CD4-positive, alpha-beta T cell treated with Interferon alpha-2 for 1 hour (primary cell): ENCODE measurements at places on chromosomes 1 and 21.

DNA sequence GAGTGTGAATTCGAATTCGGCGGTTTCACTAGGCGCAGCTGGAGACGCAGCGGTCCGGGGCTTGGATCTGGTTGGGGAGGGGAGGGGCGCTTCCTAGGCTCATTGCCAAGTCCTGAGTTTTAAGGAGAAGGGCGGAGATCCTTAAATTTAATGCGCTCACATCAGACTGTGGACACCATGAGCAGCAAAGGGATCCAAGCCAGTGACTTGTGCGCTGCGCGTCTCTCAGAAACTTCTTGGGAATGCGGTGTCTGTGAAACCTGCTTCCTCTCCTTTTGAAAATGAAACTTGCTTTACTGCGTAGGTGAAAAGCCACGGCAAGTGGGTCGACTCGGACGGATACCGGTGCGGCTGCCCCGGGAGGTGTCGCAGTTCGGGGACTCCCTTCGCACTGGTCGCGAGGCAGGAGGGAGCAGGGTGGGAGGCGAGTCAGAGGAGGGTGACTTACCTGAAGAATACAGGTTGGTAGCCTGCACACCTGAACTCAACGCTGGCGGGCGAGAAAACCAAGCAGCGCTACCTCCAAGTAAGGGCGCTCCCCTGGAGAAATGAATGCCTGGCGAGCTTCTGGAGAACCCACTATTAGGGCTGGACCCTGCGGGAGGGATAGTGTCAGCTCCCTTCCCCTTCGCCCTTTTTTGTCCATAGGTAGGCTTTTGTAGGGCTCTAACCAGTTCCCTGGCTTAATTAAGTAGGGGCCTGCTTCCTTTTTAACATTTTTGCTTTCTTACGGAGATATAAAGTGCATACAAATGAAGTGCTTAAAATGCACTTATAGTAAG, 992 bp downstream of the TENT5C start:
- DNase-seq = peak; percentile 70

GRCh38 chr1:107954126-107954525, 10.9 kb downstream of the VAV3 start:
- no peak for DNase-seq

GRCh38 chr21:45957981-45958600, 23.5 kb upstream of the COL6A1 start:
- no peak for DNase-seq

GRCh38 chr1:184284900-184285299, 101.9 kb upstream of the C1orf21 start:
- DNase-seq = no peak

- no peak for DNase-seq
Measured at GRCh38 chr1:154837034-154837671, 32.9 kb downstream of the KCNN3 start.

- no peak for DNase-seq
Measured at GRCh38 chr1:55702064-55702463, 486.9 kb upstream of the USP24 start.

DNA sequence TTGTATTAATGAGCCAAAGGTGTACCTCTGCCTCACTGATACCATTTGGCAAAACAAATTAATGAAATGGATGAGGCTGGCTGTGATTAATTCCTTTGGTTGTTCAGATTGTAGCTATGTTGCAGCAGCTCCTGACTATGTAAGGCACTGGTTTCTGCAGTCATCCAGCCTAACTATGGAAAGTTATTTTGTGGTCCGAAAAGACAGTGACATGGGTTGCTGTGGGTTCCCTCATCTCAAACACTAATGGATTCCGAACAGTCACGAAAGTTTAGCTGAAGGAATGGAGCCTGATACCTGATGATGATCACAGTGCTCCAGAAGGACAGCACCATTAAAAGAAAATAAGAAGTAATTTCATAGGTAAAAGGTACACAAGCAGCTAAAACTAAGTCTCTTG, 42.6 kb downstream of the WASF2 start:
- DNase-seq = no peak

- no peak for DNase-seq
Measured at GRCh38 chr1:34988147-34988546, 3.0 kb upstream of the TMEM35B start.

DNA sequence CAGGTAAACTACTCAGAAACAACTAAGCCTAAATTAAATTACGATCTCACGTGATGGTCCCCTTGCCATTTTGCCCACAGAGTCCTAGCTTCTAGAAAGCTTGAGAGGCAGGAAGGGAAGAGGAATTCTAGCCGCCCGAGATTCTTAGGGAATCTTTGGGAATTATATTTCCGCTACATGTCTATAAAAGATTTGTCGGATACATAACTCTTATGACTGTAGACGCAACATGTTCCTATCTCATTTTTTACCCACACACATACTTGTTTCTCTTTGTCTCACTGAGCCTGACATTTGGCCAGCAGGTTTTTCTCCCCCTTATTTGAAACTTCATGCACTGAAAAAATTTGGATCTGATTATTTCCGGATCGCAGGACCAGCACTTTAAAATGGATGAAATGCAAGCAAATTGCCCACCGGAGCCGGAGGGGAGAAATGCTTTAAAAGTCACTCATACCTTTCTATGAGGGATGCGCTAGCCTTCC, 5.5 kb downstream of the GLIS1 start:
- DNase-seq = no peak

DNA sequence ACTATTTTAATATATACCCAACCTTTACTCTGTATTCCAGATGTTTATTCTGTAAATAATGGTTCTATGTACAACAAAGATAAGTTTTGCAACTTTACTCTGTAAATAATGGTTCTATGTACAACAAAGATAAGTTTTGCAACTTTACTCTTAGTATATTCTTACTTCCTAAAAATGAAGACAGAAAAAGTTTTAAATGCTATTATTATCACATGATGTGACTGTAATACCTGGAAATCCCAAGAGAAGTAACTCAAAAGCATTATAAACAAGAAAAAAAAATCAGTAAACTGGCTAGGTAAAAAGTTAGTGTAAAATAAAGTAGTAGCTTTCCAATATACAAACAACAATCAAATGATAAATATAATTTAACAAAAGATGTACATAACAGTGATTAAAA, 18.5 kb upstream of the EXO1 start:
- DNase-seq = no peak

GRCh38 chr1:205791568-205792180, 16.4 kb upstream of the RAB29 start:
- peak; percentile 73 for DNase-seq

GRCh38 chr1:72202761-72203160, 79.6 kb downstream of the NEGR1 start:
- no peak for DNase-seq

DNA sequence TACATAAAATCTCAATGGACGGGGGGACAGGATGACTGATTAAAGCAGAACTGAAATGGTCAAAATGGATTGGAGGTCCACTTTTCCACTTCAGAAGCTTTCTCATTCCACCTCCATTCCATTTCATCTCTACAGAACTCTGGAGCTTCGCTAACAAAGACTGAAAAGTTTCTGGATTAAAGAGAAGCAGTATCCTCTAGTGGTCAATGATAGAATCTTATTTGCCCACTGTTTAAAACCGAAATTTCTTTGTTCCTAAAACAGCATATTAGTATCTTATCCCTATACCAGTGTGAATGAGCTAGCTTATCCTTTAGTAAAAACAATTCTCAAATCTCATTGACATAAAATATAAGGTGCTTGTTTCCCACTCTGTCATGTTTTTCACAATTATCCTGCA, 890.6 kb downstream of the KCNT2 start:
- no peak for DNase-seq

- DNase-seq = no peak
Measured at GRCh38 chr1:54353959-54354358, 52.2 kb downstream of the SSBP3 start.

- DNase-seq = no peak
Measured at GRCh38 chr1:198534548-198535418, 5.7 kb downstream of the ATP6V1G3 start.

DNA sequence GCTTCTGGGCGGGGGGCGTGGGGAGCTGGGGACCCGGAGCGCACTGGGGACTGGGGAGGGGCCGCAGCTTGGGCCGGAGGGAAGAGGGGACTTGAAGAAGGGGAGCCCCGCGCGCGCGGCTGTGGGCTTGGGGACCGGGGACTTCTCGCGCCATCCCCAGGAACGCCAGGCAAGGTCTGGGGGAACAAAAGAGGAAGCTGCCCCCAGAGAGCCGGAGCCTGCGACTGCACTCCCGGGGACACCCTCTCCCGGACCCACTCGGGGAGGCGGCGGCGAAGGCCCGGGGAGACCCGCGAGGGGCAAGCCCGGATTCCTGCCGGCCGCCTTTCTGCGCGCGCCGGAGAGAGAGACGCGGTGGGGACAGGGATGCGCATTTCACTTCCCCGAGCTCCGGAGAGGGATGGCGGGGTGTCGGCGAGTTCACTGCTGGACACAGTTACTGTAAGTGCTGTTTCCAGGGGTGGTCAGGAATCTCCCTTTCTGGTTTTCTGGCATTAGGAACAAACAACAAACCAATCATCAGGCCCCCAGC, 732 bp downstream of the ABCG1 start:
- peak; percentile 29 for DNase-seq

DNA sequence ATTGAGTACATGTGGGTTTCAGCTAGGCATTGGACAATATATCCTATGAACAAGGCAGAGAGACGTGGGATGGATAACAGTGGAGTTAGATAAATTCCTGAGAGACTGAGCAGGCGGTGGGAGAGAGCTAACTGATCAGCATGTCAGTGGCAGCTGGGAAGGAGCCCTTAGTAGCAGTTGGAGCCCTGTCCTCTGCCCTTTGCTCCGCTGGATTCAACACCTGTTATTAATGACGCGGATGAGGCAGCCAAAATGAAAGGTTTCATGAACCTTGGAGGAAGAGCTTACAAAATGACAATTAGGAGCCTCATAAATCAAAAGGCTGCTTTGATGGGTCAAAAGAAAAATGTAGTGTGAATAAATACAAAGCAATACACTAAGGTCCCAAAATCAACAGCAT, 16.1 kb downstream of the UBIAD1 start:
- no peak for DNase-seq

DNA sequence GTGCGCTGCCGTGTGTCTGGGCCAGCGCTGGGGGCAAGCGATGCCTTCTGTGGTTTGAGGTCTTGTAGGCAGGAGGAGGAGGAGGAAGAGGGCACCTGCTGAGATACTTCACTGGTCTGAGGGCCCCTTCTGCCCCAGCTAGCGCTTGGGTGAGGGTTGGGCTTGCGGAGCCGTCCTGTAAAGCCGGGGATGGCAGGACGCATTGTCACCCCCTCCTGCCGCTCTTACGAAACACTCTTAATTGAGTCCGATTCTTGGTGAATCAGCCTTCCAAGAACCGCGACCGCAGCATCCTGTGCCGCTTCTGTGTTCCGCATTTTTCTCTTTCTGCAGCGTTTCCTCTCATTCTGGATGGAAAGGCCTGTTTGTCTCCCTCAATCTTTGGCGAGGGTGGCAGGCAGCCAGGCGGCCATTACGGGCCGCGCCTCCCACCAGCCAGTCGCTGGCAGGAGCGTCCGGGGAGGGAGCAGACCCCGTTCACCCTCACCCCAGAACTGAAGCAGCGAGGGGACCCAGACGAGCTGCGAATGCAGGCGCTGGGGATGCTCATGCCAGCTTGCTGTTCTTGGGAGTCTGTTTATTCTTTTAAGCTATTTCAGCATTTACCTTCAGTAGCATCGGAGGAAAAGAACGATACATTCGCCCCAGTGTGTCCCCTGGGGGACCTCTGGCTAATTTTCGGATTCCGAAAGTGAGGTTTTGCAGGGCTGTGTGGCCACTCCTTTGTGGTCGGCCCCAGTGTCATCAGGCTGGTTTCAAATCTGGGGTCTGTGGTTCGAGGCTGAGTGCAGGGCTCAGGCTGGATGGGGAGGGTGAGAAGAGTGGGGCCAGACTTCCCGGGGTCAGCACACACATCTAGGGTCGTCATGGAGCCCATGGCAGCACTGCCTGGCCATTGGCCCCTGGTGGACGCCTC, 62.7 kb downstream of the SKI start:
- DNase-seq = peak; percentile 85

- no peak for DNase-seq
Measured at GRCh38 chr1:237482777-237483176, 407.9 kb downstream of the ZP4 start.

- DNase-seq = no peak
Measured at GRCh38 chr1:198253259-198253658, 96.5 kb downstream of the NEK7 start.

GRCh38 chr1:211332036-211332616, 5.5 kb downstream of the TRAF5 start:
- no peak for DNase-seq
